Cortex of kidney (tissue), 1 donor: ENCODE measurements at places on chromosomes 4 and X.

GRCh38 chr4:8435656-8436121 is 4.8 kb downstream of the ACOX3 start:
- DNase-seq, result no peak

DNA sequence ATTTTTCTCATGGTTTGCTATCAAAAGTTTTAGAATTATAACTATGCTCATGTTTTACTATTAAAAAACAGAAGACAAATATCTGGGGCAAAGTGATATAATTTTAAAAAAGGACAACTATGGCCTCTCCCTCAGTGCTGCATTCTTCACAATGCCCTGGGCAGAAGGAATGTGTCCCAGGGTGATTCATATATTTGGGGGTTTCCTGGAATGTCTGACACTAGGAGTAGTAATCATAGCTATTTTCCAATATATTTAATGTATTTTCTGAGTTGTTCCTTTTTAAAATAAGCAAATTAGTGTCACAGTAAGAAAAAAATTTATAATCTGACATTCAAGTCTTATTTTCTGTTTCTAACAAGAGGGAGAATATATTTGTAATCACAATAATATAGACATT is 281.7 kb downstream of the UNC5C start:
- no peak for DNase-seq

DNA sequence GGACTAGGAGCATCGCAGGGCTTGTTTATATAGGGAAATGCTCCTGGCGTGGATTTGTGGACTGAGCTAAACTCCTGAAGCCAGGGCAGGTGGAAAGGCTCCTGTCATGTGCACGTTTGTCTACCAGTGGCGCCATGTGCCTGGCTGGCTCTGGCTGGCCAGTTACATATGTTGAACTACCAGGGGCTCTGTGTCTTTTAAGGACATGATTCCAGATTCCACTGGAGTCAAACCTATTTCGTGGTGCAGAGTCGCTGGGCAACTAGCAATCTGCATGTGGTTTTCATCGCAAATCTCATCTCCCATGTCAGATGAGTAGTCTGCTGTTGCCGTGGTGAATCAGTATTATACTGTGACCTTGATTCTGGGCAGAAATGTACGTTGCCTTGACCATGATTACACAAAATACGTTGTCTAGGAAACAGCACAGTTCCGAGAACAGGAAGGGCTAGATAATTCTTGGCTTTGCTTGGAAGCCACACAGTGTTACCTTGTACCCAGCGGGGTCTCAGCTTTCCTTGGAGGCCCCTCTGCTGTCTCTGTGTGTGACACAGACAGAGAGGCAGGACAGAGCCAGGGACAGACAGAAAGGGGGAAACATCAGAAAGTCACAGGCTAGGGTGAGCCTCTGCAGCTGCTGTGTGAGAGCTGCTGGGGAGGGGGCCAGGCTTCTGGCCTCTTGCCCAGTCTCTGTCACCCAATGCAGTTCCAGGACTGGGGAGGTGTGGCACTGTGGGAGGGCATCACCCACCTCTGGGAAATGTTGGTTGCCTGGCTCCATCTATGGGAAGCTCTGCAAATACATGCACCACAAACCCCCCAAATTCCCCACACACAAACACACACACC is 19.2 kb downstream of the PNMA6E start:
- DNase-seq, result no peak

DNA sequence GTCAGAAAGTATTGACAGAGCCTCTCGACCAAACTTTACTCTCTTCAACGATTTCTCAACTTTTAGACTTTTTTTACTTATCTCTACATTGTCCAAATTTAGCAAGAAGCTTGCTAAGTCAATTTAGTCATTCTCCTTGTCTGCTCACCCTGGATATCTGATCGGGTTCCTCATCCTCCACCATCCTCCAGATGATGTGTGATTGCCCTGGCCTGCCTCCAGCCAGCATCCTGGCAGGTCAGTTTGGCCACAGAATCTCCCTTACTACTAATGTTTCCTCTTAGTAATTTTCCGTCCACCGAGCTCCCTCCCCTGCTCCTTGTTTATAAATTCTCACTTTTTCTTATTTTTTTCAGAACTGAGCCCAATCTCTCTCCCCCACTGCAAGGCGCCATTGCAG is 167.9 kb upstream of the ZFP42 start:
- no peak for DNase-seq

GRCh38 chr4:122577189-122577553 is 43.7 kb downstream of the IL21 start:
- DNase-seq, result no peak

- no peak for DNase-seq
These were observed 70.1 kb upstream of the PCDH18 start for GRCh38 chr4:137602436-137602835.

GRCh38 chrX:150844016-150844415 is 54.5 kb downstream of the CD99L2 start:
- no peak for DNase-seq

GRCh38 chrX:68880846-68881552 is 52.2 kb downstream of the EFNB1 start:
- DNase-seq, result no peak

GRCh38 chr4:182978152-182978827 is 61.1 kb upstream of the DCTD start:
- no peak for DNase-seq

DNA sequence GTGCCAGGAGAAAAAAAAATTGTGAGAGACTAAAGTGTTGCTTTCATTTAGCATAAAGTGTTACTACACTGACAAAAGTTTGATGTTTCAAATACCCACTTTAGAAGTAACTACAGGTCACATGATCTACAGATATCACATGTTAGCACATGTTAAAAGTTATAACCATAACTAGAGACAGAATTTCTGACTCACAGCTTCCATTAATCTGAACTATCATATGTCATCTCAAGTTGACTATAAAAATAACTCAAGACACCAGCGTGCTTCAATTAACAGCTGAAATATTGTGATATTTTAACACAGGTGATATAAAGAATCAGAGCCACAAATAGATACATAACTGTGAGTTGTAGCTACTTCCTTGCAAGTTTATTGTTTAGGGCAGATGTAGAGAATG is 591.5 kb upstream of the PITX2 start:
- DNase-seq, result no peak
